ENCODE measurements at places on chromosomes 1 and 21.

- DNase-seq, result no peak
Observed at GRCh38 chr1:183730107-183730724, 74.7 kb upstream of the RGL1 start.

GRCh38 chr1:223479718-223480425 is 86.7 kb downstream of the CCDC185 start:
- no peak for DNase-seq

- no peak for DNase-seq
Observed at GRCh38 chr1:167800251-167800650, 78.5 kb downstream of the MPZL1 start.

- no peak for DNase-seq
Observed at GRCh38 chr1:198496216-198497143, 44.0 kb downstream of the ATP6V1G3 start.

GRCh38 chr1:180693564-180694244 is 61.9 kb downstream of the XPR1 start:
- DNase-seq, result no peak
